ENCODE measurements at places on chromosomes 6 and 20.

DNA sequence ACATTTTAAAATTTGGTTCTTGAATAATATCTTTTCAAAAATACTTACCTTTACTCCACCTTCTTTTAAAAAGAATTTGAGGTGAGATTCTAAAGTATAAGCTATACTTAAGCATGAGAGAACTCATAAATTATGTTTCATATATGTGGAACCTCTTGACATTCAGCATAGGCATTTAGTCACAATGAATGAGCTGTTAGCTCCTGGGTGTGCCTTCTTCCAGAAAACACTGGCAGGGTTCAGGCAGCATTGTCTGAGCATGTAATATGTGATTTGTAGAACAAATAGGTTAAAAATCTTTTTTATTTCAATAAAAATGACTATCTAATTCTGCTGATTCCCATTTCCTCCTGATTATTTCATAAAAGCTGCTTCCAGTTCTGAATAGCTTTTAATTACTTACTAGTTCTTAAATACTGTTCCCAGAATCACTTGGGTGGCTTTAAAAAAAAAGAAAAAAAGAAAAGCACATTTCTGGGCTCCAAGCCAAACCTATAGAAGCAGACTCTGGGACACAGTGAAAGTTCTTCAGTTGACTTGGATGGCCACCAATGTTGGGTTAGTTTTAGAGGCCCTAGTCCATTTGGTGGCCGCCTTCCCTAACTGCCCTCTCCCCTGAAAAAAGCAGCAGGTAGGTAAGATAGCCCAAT lies 20.2 kb downstream of the RNF8 start:
- DNase-seq: no peak

GRCh38 chr20:2246069-2246491 lies 49.7 kb upstream of the TGM3 start:
- no peak for DNase-seq

- DNase-seq: peak; percentile 33
These were observed 42.9 kb downstream of the STX11 start for GRCh38 chr6:144193181-144193580.

GRCh38 chr20:19949195-19949867 lies 67.8 kb upstream of the NAA20 start:
- DNase-seq: no peak

GRCh38 chr6:137666202-137666774 lies 172.1 kb upstream of the OLIG3 start:
- no peak for DNase-seq

DNA sequence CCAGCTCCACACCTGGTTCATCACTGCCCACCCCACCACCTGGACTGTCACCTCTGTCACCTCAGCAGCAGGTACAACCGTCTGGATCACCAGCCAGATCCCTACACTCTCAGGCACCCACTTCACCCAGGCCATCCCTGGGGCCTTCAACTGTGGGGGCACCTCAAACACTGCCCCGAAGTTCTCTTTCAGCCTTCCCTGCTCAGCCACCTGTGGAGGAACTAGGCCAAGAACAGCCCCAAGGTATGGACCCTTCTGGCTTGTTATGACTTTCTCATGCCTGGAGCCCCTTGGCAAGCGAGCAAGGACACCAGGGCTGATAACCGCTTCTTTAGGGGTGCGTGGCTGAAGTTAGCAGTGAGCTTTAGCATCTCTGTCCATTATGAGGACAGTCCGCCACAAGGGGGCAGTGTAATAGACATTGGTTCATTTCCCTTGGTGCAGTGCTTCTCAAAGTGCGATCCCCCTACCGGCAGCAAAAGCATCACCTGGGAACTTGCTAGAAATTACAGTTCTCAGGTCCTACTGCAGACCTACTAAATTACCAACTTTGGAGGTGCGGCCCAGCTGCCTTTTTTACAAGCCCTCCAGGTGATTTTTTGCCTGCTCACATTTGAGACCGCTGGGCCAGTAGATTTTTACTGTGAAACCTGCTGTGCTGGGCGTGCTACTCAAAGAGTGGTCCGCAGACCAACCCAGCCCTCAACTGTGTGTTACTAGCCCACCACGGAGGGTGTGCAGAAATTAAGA lies 32.5 kb downstream of the PNPLA1 start:
- DNase-seq: peak; percentile 88

- DNase-seq: no peak
These were observed 40.0 kb upstream of the FANCE start for GRCh38 chr6:35412102-35412501.

DNA sequence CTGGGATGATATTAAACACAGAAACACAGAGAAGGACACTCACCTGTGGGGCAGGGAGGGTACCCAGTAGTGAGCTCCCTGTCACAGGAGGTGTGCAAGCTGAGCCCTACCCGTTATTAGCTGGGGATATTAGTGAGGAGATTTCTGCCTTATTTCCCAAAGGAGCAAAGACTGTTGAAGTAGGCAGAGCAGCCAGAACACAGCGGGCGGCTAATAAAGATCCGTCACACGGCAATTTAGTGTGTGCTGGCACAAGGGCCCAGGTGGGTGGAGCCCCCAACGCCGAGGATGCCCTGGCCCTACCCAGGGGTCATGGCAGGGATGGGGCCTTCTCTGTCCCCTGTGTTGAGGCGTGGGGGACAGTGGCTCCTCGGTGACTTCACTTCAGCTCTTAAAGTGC lies 8.3 kb downstream of the VSTM2L start:
- no peak for DNase-seq

GRCh38 chr6:69791065-69791471 lies 5.7 kb downstream of the LMBRD1 start:
- no peak for DNase-seq

DNA sequence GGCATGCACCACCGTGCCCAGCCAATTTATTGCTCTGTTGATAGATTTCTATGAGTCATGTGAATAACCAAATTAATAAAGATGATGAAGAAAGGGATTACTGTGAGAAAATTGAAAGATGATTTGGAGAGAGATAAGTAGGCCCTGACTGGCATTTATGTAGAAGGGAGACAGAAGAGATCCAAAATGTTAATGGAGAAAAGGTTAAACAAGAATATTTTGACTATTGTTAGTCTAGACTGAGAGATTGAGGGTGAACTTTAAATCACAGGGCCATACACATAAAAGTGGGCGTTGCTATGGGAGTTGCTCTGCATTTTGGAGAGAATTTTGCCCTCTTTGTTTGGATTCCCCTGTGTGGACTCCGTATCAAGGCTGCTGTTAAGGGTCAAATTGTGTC lies 68.9 kb upstream of the SCAF8 start:
- DNase-seq: no peak

DNA sequence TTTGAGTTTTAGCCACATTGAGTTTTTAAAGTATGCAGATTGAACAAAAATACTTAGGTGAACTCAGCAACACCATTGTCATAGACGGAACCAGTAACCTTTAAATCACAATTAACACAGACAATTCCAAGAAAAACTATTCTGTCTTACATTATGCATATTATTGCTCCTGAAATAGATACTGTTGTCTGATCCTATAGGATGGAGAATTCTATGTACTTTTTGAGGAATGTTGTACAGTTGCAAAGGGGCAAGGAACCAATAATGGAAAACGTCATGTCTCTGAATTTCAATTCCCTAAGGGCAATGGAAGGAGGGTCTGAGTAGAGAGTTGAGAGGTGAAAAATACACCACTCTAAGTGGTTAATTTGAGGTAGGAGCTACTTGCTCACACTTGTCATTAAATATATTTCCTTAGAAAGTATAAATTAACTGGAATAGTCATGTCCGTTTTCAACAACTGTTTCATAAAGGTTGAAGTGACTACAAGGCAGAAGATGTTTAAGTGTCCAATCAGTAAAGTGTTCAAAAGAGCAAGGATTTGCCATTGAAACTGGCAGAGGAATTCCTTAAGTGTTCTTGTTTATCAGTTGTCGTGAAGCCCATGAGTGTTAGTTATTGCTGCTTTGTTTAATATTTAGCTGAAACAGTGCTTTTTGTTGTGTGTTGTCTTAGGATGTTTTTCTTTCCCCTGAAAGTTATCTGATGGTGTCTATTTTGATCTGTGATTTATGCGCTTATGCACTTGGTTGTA lies 1.3 kb downstream of the NKAIN2 start:
- DNase-seq: no peak

DNA sequence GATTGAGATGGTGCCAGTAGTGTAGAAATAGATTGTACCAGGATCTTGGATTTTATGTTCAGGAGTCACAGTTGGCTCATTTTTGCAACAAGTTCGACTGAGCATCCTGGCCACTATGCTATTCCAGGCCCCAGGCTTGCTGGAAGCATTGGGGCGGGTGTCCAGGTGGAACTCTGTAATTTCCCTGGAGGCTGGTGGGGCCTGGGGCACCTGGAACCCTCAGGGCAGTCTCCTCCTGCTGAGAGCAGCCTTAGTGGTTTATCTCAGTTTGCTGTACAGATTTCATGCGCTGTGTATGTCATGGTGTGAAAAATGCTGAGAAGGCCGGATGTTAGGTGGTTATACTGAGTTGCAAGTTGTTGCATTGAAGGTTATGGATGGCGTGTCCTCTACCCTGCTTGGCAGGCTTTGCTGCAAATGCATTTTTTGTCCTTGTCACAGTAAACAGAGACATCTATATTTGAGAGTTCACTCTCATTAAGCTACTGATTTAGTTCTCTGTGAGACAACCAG lies 135.1 kb upstream of the MYLIP start:
- no peak for DNase-seq

- peak; percentile 37 for DNase-seq
These were observed 470.2 kb downstream of the ADGRB3 start for GRCh38 chr6:69105288-69105687.

DNA sequence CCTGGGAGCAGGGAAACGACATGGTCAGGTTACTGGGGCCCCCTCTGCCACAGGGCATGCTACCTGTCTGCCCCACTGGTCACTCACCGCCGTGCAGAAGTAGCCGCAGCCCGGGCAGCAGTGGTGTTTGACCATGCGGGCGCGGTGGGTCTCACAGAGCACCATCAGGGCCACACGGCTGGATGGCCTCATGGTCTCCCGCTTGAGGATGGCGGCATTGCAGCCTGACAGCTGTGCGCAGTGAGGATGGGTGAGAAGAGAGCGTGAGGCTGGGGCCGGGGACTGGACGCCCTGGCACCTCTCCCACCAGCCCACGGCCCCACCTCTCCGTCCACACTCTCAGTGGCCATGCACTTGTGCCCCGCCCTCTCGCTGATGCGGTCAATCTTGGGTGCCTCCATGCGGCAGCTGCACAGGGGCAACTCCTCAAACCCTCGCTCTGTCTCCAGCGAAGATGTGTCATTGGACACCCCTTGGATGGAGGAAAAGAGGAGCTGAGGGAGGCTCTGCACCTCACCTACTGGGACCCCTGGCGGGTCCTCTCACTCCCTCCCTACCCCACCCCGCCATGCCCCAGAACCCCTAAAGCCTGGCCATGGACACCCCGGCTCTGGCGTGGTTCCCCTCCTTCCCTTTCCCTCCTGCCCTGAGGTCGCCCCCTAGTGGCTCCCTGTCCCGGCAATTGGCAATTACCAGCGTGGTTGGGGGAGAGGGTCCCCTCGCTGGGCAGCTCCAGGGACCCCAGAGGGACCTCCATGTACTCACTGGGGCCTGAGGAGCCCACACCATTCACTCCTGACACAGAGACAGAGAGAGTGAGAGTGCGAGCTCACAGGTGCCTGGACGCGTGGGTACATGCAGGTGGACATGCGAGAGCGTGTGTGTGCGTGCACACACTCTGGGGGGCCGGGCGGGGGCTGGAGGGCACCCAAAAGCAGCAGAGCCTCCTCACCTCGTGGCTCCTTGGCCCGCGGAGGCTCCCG lies 8.9 kb downstream of the EHMT2 start:
- no peak for DNase-seq
